ENCODE measurements at places on chromosomes 13 and 19.

- DNase-seq: peak; percentile 46
Measured at GRCh38 chr13:97018029-97018819, 23.9 kb upstream of the OXGR1 start.

DNA sequence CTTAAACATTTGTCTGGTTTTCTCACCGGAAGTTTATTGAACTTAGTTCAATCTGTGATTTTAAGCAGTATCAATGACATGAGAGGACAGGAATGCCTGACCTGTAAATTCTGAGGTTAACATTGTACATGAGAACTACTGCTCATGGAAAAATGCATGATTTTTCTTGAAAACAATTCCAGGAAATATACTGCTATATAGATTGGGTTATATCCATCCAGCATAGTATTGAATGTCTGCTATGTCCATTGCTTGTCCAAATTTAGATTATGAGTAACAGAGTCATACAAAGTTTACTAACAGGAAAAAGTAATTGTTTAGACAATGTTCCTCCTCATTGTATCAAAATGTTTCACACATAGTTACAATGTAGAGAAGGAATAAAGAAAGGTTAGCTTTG lies 606.8 kb downstream of the DACH1 start:
- no peak for DNase-seq

- DNase-seq: peak; percentile 92
Measured at GRCh38 chr19:1811472-1811894, 593 bp downstream of the ATP8B3 start.

DNA sequence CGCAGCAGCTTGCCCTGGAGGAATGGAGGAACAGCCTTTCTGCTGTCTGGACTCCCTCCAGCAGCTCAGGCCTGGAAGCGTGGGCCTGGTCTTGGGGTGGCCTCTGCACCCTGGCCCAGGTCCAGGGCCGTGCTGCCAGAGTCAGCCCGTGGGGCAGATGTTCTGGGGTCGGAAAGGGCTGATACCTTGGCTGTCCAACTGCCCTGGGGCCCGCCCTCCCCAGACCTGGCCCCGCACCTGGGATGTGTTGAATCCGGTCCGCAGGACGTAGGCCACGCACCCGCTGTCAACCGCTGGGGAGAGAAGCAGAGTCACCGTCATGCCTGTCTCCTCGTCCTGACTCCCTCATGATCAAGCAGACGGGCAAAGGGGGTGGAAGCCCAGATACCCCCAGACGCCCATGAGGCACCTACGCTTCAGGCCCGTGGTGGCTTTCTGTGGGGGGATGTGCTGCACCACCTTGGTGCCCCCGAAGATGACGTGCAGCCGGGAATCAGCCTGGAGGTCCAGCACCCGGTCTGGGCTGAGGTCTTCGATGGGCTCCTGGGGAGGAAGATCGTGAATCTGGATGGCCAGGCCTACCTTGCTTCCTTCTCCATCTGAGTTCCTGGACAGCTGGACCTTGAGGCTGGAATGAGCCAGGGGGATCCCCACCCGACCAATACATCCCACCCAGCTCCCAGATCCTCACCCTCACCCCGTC lies 7.7 kb downstream of the ATP13A1 start:
- no peak for DNase-seq

DNA sequence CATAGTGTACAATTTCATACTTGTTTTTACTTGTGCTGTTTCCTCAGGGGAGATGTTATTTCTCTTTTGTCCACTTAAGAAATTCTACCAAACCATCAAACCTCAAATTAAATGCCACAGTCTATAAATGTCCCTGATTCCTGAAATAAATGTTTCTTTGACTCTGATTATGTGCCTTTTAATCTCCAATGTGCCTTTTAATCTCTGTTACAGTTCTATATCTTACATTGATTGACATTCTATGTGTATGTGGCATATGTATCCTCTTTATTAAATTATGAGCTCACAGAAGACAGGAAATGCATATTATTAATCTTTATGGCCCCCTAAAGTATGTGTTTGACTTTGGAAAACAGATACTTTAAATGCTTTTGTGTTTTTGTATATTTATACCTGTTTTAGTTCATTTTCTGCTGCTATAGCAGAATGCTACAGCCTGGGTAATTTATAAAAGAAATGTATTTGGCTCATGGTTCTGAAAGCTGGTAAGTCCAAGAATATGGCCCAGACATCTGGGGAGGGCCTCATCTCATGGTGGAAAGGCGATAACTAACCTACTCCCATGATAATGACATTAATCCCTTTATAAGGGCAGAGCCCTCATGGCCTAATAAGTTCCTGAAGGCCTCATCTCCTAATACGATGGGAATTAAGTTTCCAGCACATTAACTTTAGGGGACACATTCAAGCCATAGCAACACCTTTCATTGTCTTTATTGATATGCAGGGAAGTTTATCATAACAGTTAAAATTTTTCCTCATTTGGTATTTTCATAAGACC lies 403.9 kb downstream of the LIG4 start:
- DNase-seq: no peak

DNA sequence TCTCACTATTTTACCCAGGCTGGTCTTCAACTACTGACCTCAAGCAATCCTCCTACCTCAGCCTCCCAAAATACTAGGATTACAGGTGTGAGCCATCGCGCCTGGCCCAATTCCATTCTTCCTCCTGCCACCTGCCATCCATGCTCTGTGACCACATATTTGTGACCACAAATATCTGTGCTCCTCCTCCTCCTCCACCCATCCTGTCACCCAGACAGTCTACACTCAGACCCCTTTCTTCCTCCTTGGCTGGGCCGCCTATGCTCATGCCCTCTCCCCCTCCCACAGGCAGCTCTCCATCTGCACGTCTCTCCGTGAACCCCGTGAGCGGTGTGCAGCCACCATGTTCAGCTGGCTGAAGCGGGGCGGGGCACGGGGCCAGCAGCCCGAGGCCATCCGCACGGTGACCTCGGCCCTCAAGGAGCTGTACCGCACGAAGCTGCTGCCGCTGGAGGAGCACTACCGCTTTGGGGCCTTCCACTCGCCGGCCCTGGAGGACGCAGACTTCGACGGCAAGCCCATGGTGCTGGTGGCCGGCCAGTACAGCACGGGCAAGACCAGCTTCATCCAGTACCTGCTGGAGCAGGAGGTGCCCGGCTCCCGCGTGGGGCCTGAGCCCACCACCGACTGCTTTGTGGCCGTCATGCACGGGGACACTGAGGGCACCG lies 3.2 kb downstream of the EHD2 start:
- no peak for DNase-seq

GRCh38 chr19:33296488-33296971 lies 5.8 kb downstream of the CEBPA start:
- DNase-seq: no peak

DNA sequence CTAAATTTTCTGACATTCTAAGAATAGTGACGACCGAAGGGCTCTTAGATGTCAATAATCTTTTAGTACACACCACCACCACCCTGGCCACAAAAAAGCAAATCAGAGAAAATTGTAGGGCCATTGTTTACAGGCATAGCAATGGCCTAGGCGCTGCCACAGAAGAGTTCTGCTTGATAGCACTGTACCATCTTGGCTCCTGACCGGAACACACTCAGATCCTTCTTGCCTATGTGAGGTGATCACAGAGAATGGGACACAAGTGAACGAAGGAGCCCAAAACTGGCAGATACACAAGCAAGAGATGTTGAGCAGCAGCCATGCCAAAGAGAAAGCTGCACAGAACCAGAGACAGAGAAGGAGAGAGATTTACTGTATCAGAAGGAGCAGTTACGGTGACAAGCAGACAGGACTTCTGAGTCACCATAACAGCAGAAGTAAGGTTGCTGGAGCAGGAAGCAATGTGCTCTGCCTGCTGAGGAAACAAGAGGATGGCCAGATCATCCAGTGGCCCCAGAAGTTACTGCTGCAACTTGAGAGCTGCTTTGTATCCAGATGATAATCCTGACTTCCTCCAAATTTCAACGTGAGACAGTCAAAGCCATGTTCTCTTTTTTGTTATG lies 105.2 kb downstream of the SLITRK6 start:
- peak; percentile 64 for DNase-seq
